Choroid plexus epithelial cell (primary cell): ENCODE measurements at places on chromosomes 2 and 18.

DNA sequence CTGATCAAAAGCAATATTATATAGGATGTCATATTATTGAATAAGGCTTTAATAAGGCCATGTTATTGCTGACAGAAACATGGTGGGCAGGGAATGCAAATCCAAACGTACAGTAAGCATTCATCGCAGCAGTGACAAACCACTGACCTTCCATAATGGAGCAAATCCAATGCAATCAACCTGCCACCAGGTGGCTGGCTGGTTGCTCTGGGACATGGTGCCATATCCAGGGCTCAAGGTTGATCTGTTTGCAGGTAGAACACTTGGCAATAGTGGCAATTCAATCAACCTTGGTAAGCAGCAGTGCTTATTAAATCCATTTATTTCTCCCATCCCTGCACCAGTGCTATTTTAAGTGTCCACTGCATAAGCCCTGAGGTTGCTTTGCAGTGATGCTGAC is 75.4 kb downstream of the CERKL start:
- no peak for DNase-seq

- DNase-seq, result no peak
Observed at GRCh38 chr2:7867867-7868266, 814.0 kb upstream of the ID2 start.

- DNase-seq, result peak; percentile 61
Observed at GRCh38 chr2:224711859-224712665, 4.1 kb downstream of the CCDC195 start.

DNA sequence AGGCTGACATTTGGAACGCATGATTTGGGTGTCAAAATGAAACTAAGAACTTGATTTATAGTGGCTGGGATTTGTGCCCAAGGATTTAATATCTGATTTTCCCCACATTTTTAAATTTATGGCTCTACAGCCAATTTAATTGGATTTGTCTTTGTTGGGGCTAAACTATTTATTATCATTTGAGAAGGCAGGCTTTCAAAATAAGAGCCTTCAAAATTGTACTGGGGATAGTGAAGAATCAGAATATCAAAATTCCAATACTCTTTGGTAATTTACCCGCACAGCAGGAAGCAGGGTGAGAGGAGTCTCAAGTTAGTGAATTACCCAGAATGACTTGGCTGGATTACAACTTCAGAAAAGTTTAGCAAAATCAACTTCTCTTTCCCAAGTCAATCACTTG is 278.1 kb downstream of the LRATD1 start:
- DNase-seq, result peak; percentile 1

DNA sequence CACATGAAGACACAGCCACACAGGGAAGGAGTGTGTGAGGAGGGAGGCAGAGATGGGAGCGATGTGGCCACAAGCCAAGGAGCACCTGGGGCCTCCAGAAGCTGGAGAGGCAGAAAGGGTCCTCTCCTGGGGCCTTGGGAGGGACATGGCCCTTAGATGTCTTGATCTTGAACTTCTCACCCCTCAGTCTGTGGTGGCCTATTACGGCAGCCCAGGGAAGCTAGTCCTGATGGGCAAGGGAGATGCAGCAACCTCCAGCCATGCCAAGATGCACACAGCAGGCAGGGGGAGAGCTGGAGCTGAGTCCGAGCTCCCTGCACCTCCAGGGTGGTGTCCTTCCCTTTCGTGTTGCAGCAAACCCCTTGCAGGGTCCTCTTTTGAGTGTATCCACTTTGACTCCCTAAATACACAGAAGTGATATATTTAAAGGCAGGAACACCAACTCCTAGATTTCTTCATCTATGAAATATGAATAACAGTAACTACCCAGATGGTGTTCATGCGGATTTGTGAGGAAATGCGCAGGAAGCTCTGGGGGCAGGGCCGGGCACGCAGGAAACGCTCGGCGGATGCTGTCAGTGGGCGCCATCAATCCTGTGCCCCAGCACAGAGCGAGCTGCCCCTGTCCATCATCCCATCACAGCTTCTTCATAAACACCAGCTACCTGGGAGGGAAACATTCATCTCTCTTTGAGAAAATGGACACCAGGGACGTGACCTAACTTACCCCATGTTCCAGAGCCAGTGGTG is 230.4 kb upstream of the MYT1L start:
- DNase-seq, result no peak

DNA sequence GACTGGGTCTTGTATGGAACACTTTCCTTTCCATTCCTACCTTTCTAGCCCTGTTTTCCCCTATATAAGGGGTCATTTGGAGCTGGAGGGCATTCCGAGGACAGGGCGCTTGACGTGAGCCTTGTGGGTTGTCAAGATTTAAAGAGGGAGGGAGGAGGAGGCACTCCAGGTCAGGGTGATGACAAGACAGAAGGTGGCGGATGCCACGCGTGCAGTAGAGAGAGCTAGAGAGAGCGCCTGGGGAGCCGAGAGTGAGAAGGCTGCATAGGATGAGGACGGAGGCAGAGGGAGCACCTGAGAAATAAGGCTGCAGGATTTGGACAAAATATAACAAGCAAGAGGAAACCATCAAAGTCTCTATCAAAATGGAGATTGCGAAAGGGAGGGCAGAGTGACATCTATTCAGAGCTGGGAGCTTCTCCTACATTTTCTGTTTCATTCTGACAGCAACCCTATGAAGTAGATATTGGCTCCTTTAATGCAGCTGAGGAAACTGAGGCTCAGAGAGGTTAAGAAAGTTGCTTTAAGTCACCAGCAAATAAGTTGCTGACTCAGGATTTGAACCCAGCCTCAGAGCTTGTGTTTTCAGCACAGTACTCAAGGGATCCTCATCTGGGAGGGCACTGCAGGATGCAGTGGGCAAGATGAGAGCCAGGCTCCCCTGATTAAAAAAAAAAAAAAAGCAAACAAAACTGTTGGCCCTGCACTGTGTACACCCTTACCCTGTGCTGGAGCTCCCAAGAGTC is 124.2 kb downstream of the MRO start:
- no peak for DNase-seq

DNA sequence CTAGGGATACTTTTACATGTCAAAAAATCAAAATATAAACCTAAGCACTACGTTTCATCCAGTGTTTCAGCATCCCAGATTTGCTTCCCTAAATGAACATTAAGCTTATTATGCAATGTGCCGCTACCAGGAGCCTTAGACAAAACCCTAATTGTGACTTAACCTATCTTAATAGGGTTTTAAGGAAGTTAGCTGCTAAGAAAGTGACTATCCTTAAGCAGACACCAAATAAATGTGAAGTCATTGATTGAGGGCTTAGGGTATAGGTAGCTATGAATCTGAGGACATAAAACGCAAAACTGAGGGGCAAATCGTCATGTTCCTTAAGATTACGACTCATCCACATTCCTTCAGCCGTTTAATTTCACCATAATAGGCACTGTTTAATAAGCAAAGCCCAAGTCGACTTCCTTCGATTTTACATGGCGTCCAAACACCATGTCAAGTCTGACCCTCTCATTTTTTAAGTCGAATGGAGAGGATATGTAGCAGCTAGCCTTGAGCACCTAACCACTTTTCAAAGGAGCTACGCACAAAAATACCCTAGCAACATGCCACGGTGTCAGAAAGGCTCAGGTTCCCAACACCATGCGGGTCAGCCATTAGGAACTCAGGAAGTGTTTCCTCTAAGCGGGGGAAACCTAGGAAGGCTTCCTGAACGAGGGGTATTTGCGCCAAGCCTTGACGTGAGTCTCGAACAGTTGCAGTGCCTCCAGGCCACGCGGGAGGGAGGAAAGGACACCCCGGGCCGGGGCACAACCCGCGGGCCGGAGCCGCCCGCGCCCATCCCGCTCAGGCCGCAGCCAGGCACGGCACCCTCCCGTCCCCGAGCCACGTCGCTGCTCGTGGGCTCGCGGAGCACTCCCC is 1.0 kb downstream of the HDLBP start:
- peak; percentile 71 for DNase-seq

GRCh38 chr2:136325844-136326331 is 207.9 kb upstream of the CXCR4 start:
- no peak for DNase-seq

- peak; percentile 81 for DNase-seq
Observed at GRCh38 chr2:162123806-162124758, 28.0 kb downstream of the GCG start.
